ENCODE measurements at places on chromosomes 2 and 18.
A peak's percentile ranks its signal among the peaks of the same experiment; 100 is the strongest.

DNA sequence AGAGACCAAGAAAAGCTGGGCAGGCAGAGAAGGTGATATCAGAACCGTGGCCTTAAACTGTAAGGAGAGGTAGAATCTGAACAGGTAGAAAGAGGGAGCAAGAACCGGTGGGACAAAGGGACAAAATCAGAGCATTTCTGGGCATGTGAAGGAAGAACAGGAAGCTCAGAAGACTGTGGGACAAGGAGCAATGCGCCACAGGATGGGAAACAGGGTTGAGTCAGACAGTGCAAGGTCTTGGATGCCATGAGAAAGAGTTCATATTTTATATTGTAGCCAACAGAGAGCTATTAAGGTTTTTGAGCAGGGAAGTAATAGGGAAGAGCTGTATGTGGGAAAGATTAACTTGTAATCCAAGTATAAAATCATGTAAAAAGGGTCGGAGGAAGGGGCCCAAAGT, 106.4 kb upstream of the UGP2 start:
- DNase-seq, result peak; percentile 70

DNA sequence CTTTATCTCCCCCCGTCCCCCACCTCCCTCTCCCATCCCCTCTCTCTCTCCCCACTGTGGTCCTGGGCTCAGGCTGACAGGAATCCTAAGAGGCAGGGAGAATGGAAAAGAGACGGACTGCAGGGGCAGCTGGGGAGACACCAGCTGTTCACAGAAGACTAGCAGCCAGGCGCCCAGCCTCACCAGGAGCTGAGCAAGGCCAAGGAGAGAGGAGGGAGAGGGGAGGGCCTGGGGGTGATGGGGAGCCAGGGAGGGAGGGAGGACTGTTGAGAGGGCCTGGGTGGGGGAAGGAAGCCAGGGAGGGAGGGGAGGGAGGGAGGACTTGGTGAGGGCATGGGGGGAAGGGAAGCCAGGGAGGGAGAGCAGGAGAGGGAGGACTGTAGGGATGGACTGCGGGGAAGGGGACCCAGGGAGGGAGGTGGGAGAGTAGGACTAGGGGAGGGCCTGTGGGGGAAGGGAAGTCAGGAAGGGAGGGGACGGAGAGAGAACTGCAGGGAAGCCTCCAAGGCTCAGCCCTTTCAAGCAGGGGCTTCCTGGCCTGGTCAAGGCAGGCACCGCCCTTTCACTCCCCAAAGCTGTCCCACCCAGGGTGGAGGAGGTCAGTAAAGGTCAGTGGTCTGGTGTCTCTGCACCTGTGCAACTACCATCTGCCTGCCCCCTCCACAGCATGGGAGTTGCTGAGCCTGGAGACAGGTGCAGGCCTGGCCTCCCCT, 517.7 kb upstream of the MYT1L start:
- DNase-seq, result no peak

DNA sequence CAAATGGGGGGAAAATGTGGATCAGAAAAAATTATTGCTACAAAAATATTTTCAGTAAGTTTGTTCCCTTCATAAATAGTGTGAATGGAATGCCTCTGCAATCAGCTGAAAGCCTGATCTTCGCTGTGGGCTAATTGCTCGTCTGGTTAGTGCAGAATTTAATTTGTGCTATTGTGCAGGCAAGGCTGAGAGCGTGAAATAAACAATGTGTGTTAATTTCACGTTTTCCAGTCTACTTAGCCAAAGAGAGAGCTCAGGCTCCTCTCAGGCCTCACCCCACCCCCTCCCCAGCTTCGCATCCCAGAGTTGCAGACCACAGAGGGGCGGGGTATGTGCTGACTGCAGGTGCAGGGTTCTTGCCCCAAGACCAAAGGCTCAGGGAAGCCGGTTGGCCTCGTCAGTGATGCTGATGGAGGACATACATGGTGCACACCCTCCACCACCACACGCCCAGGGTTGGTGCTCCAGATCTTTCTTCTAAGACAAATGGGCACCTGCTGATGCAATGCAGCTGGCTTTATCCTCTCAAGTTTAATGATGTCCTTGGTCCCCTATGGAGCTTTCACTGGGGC, 302.6 kb upstream of the SLC14A2 start:
- no peak for DNase-seq

- no peak for DNase-seq
Observed at GRCh38 chr18:5662586-5663090, 118.8 kb upstream of the EPB41L3 start.

DNA sequence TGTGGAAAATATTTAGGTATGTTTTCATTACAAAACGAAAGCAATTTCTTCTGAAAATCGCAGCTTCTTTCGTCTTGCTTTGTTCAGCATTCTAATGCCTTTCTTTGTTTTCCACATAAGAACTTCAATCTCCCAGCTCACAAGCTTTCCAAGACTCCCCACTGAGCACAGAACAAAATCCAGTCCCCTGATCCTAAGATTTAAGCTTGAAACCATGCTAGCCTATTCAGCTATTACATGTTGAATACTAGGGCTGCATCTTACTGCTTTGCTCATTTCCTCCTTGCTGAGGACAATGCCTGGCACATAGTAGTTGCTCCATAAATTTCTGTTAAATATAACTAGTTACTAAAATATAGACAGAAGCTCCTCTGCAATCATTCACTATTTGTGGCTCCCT, 160.6 kb downstream of the GALNT3 start:
- DNase-seq, result no peak

- peak; percentile 67 for DNase-seq
Observed at GRCh38 chr2:47014564-47015051, 99.0 kb upstream of the MCFD2 start.

- no peak for DNase-seq
Observed at GRCh38 chr2:103169861-103170260, 408.0 kb downstream of the TMEM182 start.

- no peak for DNase-seq
Observed at GRCh38 chr2:205773989-205774388, 91.7 kb downstream of the NRP2 start.

GRCh38 chr18:11047817-11048216, 101.6 kb downstream of the PIEZO2 start:
- no peak for DNase-seq

- DNase-seq, result peak; percentile 89
Observed at GRCh38 chr2:63841254-63842022, at the start of gene UGP2. Gene UGP2, plus strand, starts transcription at chr2:63841896. Its CDS starts 290 bp downstream, at chr2:63842186.

GRCh38 chr2:127456960-127457359, 38.7 kb downstream of the PROC start:
- DNase-seq, result no peak

DNA sequence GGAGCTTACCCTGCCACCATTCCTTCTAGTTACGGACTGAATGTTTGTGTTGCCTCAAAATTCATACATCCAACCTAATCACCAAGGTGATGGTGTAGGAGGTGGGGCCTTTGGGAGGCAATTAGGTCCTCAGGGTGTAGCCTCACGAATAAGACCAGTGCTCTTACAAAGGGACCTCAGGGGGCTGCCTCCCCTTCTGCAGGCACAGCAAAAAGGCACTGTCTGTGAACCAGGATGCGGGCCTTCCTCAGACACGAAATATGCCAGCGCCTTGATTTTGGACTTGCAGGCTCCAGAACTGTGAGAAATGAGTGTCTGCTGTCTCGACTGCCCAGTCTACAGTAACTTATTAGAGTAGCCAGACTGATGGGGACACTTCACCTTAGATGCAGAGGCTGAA, 150.4 kb upstream of the HDAC4 start:
- no peak for DNase-seq

DNA sequence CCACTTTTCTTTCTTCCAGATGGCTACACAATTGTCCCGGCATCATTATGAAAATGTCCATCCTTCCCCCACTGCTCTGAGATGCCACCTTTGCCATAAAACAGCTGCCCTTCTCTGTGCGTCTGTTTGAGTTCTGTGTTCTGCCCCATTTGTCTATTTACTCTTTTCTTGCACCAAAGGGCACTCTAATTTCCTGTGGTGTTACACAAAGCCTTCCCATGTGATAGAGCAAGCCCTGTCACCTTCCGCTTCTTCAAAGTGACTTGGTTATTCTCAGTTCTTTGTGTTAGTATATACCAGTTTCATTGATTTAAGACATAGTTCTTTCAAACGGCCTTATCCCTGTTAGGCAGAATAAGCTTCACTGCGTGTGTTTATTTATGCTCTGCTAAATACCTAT, 84.1 kb downstream of the FBXO15 start:
- no peak for DNase-seq

DNA sequence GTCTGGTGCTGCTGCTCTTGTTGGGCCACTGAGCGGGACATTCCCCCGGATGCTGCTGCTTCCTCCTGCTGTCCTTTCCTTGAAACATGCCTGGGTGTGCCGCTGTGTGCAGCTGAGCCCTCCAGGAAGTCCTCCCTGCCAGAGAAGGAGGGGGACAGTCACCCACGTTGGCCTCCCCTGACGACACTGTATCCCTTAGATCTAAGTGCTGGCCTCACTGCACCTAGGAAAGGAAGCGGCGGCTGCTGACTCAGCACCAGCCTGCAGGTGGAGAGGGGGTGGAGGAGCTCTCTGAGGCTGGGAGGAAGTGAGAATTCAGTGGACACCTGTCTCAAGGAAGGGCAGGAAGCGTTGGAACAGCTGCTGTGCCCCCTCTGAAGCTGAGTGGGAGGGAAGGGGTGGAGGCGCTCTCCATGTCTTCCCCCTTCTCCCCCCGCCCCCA, 239.8 kb downstream of the HAUS1 start:
- no peak for DNase-seq

DNA sequence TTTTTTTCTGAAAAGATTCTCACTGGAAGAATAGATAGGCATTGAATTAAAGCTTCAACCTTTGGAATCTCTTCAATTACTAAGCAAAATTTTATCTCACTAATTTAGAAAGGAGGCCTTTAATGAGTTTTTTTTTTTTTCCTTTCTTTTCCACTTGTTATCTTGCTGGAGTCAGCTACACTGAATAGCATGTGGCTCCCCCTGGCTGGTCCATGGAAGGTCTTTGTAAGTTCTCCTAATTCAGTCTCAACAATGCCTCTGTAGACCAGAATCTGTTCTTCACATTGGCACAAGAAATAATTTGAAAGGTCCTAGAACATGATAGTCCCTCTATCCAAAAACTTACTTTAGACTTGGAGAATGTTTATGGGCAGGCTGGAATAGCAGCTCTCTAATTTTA, 24.2 kb upstream of the SCN1A start:
- DNase-seq, result no peak

GRCh38 chr2:26268213-26268612, 23.5 kb downstream of the HADHB start:
- DNase-seq, result no peak

GRCh38 chr2:235765181-235765820, 271.5 kb downstream of the AGAP1 start:
- peak; percentile 92 for DNase-seq

GRCh38 chr2:215716956-215717355, 281.1 kb upstream of the FN1 start:
- no peak for DNase-seq

DNA sequence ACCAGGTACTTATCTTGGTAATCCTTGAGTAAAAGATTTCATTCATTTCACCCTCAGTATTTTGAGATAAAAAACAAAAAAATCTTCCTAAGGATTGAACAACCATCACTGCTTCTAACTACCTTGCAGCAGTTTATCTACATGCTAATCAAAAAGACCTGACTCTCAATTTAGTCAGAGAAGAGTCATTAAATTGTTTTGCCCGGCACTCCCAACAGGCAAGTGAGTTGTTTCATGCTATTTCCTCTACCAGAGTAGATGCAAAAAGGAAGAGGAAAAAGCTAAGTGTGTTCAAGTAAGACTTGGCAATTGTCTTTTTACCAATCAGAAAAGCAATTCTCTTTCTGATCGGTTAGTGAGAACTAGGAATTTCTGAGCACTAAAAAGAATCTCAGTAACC, 39.5 kb downstream of the MYO5B start:
- DNase-seq, result no peak

- DNase-seq, result peak; percentile 19
Observed at GRCh38 chr2:46846536-46846935, 69.1 kb downstream of the MCFD2 start.

DNA sequence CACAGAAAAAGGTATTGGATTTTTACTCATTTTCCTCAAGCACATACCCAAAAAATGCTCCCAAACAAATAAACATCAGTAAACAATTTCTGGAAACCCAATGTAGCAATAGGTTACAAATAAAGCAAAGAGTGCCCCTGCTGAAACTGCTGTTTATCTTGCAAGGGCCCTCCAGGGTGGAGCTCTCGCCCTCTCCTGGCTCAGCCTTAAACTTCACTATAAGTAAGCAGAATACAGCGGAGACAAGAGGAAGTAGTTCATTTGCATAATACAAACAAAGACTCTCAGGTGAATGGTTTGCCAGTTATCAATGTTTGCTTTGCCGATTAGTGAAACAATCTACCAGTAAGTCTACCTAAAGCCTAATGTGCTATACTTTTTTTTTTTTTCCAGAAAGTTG, 437.6 kb downstream of the DLGAP1 start:
- DNase-seq, result no peak

DNA sequence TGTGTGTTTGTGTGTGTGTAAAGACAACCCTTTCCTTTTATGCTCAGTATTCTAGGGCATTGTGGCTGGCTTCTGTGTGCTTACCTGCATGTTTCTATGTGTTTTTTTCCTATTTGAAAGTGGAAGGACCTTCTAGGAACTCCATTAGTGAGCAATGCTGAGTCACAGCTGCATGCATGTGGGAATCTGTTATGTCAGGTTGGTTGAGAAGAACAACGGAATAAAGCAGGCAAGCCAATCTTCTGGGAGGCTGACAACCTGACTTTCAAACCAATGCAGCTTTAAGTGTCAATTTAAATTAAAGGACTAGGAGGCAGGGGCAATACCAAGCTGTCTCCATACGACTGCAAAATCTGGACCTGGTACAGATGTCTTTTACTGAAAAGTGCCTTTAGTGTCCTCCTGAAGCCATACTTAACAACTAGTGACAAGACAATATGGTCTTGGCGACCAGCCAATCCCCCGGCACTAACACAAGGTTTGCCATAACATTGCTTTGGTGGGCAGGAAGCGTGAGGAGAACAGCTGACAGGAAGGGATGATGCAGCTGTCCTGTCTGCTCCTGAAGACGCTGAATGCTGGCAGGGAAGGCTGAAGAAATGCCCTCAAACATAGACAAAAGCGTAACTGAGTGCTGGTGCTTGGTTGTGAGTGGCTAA, 514.7 kb upstream of the CDH7 start:
- DNase-seq, result no peak

- DNase-seq, result peak; percentile 90
Observed at GRCh38 chr2:5691985-5692529, at the start of gene SOX11. Gene SOX11, plus strand, starts transcription at chr2:5692384. Its CDS starts 338 bp downstream, at chr2:5692722.

Measured in osteoblast (primary cell).